Chondrocyte (in vitro differentiated cells): ENCODE measurements at places on chromosomes 7 and 10.

GRCh38 chr7:28509251-28510025 is 97.1 kb downstream of the CREB5 start:
- no peaks in the 10 kb centered on the region for H3K27me3 ChIP-seq
- peaks cover 19% of the 10 kb centered on the region for H3K4me1 ChIP-seq
- peak overlapping the region; percentile 82 for H3K27ac ChIP-seq
- no peak for DNase-seq

DNA sequence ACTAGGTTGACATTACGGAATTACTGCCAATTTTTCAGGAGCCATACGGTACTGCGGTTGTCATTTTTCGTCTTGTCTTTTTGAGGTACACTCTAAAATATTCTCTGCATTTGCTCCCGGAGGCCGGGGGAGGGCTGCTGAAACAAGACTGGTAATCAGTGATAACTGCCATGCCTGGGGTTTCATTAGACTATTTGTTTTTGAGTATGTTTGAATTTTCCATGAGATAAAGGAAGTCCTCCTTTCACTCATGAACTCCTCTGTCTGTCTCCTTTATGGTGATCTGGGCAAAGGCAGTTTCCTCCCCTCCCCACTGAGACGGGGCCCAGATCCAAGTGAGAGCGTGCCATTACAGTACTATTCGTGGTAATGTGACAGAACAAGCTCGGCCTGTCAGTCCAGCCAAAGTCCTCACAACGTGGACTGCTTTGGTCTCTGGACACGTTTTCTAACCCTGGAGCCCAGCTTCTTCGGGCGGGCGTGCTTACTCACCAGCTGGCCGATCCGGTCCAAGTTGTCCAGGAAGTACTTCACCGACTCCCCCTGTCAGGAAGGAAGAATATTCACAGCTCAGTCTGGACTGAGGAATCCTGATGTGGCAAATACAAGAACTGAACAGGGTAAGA is 45.1 kb downstream of the AMZ1 start:
- peak; percentile 36 for DNase-seq
- peak overlapping the region; percentile 0 for H3K4me3 ChIP-seq
- H3K27ac ChIP-seq, result peak overlapping the region; percentile 78
- H3K36me3 ChIP-seq, result peaks cover 28% of the 10 kb centered on the region

GRCh38 chr7:121440857-121441503 is 44.9 kb upstream of the FAM3C start:
- peaks cover 13% of the 10 kb centered on the region for H3K4me1 ChIP-seq
- H3K27me3 ChIP-seq, result no peaks in the 10 kb centered on the region
- H3K36me3 ChIP-seq, result no peaks in the 10 kb centered on the region
- DNase-seq, result no peak
- H3K4me3 ChIP-seq, result no peak overlapping the region

GRCh38 chr7:19121977-19122588 is 4.6 kb upstream of the TWIST1 start:
- no peaks in the 10 kb centered on the region for H3K36me3 ChIP-seq
- H3K27me3 ChIP-seq, result no peaks in the 10 kb centered on the region
- peaks cover 28% of the 10 kb centered on the region for H3K4me1 ChIP-seq
- no peak overlapping the region for H3K4me3 ChIP-seq

- H3K4me3 ChIP-seq, result no peak overlapping the region
- H3K4me1 ChIP-seq, result peaks cover 4% of the 10 kb centered on the region
- peaks cover 4% of the 10 kb centered on the region for H3K36me3 ChIP-seq
- no peak for DNase-seq
- H3K27me3 ChIP-seq, result no peaks in the 10 kb centered on the region
These were observed 85.9 kb downstream of the UBE3C start for GRCh38 chr7:157224627-157225026.

- no peak overlapping the region for H3K4me3 ChIP-seq
- no peaks in the 10 kb centered on the region for H3K4me1 ChIP-seq
These were observed 676.8 kb downstream of the DNAJB9 start for GRCh38 chr7:109246330-109247077.

DNA sequence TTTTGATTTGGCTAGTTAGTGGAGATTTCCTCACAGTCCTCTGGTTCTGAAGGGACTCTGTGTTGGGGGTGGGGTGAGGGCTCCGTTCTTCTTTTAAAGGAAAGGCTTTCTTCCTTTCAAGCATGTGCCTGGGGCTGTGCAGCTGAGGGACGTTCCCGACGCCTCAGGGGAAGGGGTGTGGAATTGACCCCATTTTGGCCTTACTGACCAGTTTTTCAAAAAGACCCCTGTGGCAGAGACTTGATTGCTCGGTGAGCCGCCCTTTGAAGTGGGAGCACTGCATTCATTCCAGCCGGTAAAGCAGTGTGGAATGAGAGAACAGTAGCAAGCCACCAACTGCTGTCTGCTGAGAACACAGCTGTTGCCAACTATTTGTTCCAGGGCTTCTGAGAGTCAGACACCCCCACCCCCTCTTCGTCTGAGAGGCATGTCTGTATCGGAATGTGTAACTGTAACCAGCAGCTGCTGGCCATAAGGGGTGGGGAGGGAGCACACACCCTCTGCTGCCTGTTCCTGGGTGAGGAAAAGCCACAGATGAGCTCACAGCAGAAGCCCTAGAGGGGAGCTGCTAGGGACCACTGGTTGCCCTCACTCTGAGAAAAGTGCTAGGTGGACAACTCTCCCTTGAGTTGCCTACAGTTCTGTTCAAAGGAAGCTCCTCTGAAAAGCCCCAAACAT is 33.2 kb downstream of the WBP1L start:
- peak overlapping the region; percentile 98 for H3K27ac ChIP-seq
- H3K36me3 ChIP-seq, result peaks cover 6% of the 10 kb centered on the region
- no peaks in the 10 kb centered on the region for H3K27me3 ChIP-seq
- peak overlapping the region; percentile 85 for H3K4me3 ChIP-seq
- no peak for DNase-seq

DNA sequence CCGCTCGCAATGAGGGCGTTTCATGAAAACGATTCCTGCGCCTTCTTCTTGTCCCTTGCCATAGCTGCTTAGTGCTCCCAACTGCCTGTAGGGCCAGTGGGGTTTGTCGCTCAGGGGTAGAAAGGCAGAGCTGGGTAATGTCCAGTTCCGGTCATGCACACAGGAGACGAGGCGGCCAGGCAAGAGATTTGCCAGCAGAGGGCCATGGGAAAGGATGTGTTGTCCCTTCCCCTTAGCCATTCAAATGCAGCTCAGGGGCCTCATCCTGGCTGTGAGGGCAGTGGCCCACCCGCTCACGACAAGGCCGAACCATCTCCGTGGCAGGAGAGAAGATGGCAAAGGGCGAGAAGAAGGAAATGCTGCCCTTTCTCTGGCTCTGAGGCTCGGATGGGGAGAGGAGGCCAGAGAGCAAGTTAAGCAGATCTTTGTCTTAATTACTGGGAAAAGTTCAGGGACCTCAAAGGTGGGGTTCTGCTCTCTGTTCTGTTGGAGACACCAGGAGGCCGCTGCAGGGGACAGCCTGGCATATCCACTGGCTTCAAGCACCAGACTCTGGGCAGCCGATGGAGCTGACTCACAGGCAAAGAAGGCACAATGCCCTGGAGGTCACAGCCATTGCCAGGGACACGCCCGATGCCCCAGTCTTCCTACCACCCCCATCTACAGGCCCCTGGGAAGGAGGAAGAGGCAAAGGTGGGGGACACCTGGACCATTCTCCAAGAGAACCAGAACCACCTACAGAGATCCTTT is 534.8 kb upstream of the MGMT start:
- no peaks in the 10 kb centered on the region for H3K4me1 ChIP-seq
- DNase-seq, result no peak
- no peak overlapping the region for H3K4me3 ChIP-seq
- no peaks in the 10 kb centered on the region for H3K36me3 ChIP-seq
- no peaks in the 10 kb centered on the region for H3K27me3 ChIP-seq

DNA sequence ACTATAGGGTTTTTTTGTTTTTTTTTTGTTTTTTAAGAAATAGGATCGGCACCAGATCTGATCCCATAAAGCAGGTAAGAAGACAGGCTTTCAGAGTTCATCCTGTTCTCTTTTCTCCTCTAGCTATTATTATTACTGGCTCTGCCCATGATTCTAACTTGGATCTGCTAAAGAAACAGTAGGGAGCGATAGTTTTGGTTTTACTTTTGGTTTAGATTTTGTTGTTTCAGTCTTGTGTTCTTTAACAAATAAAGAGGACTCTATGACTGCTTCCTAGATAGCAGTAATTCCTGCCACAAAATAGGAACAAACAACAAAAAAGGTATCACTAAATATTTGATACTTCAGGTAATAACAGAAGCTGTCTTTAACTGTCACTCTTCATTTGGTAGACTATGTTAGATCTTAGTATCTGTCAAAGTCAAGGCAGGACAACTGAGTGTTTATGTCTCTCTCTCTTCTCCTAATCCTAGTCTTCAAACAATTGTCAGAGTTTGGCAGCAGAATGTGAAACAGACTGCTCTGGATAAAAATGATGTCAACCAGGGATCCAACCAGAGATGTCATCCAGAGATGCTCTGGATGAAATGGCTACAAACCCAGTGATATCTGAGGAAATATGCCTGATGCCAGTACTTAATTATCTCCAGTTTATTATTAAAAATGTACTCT is 99.8 kb downstream of the KMT2C start:
- no peaks in the 10 kb centered on the region for H3K36me3 ChIP-seq
- no peak overlapping the region for H3K4me3 ChIP-seq
- peak overlapping the region; percentile 53 for H3K27ac ChIP-seq

DNA sequence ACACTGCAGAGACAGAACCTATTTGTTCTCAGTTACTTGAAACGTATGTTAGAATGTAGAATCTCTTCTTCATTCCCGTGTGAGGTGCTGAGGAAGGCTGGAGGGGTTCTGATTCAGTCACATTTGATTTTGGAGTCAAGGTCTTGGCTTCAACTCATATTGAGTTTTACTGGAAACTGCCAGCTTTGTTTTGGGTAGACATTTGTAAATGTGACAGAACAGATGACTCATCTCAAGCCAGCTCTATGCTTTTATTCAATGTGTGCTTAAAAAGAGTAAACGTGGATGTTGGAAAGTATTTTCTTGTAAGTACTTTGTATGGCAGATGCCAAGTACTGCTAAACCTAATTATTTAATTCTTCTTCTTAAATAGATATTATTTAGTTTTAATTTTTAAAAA is 780.8 kb upstream of the C7orf33 start:
- H3K4me3 ChIP-seq, result no peak overlapping the region
- DNase-seq, result no peak
- no peaks in the 10 kb centered on the region for H3K36me3 ChIP-seq
- H3K4me1 ChIP-seq, result peaks cover 7% of the 10 kb centered on the region
- H3K27ac ChIP-seq, result no peak overlapping the region

GRCh38 chr7:139482662-139483466 is 609 bp downstream of the KLRG2 start:
- no peak overlapping the region for H3K27ac ChIP-seq
- H3K4me3 ChIP-seq, result peak overlapping the region; percentile 54
- H3K36me3 ChIP-seq, result no peaks in the 10 kb centered on the region
- H3K4me1 ChIP-seq, result peaks cover 3% of the 10 kb centered on the region

DNA sequence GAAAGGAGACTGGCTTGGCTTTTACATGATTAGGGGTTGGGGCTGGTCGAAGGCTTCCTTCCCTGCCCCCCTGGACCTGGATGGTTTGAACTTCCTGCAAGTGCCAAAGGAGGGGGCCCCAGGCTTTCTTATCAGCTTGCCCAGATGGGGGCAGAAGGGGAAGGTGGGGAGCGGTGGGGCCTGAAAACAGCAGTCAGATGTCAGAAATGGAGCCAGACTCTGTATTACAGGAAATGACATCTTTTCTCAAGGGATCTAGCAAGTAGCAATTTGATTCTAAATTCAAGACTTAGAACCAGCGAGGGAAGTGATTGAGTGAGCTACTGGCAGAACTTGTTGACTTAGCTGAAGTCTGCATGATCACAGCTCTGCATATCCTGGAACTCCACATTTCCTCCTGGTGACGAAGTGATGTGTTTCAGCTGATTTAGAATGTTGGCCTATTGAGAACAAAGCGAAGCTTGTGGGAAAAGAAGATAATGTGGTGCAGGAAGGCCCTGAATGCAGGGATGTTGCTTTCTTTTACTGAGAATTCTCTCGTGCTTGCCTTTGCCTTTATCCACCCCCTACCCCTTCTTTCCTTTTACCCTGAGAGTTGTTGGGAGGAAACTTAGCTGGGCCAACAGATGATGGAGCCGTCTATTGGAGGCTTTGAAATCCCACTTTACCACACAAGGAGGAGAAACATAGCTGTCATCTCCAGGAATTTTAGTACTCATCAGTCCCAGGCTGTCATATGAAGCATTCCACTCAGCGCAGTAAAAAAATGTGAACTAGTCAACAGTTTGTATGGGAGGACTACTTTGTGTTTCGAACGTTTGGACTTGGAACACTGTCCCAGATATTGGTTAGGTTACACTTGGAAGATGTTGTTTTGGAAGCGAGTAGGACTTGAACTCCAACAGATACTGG is 43.2 kb downstream of the CCNY start:
- DNase-seq, result no peak
- no peaks in the 10 kb centered on the region for H3K27me3 ChIP-seq
- peak overlapping the region; percentile 94 for H3K27ac ChIP-seq
- no peaks in the 10 kb centered on the region for H3K36me3 ChIP-seq

DNA sequence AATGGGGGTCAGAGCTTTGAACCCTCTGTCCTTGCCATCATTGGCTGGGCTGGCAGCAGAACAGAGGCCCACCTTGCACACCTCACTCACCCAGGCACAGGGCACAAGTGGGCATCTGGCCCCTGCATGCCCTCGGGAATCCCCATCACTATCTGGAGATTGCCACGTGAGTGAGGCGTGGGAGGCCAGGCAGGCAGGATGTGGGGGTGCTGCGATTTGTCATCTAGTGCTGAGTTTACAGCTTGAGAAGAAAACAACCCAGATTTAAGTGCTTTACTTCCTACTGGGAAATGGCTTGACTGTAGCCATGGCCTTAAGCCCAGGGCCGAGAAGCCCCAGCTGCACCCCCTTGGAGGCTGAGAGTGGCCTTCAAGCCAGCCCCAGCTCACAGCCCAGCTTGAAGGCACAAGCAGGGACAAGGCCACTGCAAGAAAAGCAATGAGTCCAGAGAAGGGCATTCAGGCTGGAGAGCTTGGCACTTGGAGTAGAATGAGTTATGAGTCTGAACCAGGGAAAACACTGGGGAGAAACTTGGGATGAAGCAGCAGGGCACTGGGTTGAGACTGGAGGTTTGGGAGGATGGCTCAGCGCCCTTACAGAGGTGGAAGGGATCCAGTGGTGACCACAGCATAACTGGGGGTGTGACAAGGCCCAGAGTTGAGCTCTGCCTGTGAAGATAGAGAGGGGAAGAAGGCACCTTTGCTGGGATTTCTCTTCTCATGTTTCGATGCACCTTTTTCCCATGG is 123.0 kb downstream of the CXCL12 start:
- no peaks in the 10 kb centered on the region for H3K27me3 ChIP-seq
- no peak overlapping the region for H3K27ac ChIP-seq
- no peaks in the 10 kb centered on the region for H3K36me3 ChIP-seq
- no peak for DNase-seq
- H3K4me3 ChIP-seq, result no peak overlapping the region

GRCh38 chr7:143252006-143252405 is 11.2 kb upstream of the GSTK1 start:
- no peak overlapping the region for H3K4me3 ChIP-seq
- H3K27ac ChIP-seq, result no peak overlapping the region
- peaks cover 13% of the 10 kb centered on the region for H3K36me3 ChIP-seq
- no peaks in the 10 kb centered on the region for H3K4me1 ChIP-seq
- H3K27me3 ChIP-seq, result peaks cover under 1% of the 10 kb centered on the region

- no peaks in the 10 kb centered on the region for H3K4me1 ChIP-seq
- no peak overlapping the region for H3K27ac ChIP-seq
- H3K4me3 ChIP-seq, result no peak overlapping the region
- peaks cover 22% of the 10 kb centered on the region for H3K27me3 ChIP-seq
- no peak for DNase-seq
- H3K36me3 ChIP-seq, result no peaks in the 10 kb centered on the region
These were observed 183.7 kb downstream of the ELMO1 start for GRCh38 chr7:37265006-37265405.
